ENCODE measurements at places on chromosomes 5 and 9.

GRCh38 chr9:90915693-90916092 is 114.1 kb downstream of the SYK start:
- DNase-seq: no peak

GRCh38 chr9:23413541-23413940 is 412.5 kb downstream of the ELAVL2 start:
- no peak for DNase-seq

- DNase-seq: no peak
Observed at GRCh38 chr9:114954956-114955582, 24.7 kb upstream of the TNFSF8 start.

GRCh38 chr5:113020461-113021273 is 44.1 kb downstream of the DCP2 start:
- peak; percentile 94 for DNase-seq

DNA sequence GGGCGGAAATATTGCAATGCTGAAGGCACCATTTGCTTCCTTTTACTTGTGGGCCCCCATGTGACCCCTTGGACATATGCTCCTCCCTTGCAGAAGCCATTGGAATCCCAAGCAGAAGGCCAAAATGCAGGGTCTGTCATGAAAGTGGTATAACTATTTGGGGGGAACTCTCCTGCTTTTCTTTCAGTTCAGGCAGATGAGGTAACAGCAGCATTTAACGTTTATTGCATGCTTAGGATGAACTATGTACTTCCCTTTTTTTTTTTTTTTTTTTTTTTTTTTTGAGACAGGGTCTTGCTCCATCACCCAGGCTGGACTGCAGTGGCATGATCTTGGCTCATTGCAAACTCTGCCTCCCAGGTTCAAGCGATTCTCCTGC is 7.8 kb downstream of the FOXI1 start:
- DNase-seq: no peak

- DNase-seq: peak; percentile 85
Observed at GRCh38 chr9:125630436-125630835, 76.6 kb downstream of the MAPKAP1 start.

DNA sequence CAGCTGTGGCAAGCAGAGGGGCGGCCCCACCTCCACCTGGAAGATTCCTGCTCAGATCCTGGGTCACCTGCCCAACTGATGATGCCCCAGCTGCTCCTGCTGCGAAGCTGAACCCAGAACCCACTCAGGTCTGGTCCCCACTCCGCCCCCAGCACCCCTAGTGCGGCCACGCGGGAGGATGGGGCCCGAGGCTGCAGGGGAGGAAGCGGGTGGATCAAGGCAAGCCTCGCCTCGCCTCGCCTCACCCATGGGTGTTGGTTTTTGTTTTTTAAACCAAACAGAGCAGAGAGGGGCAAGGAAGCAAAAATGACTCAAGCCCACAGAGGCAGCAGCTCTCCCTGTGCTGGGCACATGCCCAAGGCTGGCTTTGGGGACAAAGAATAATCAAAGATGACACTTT is 23.2 kb downstream of the ABO start:
- DNase-seq: no peak

DNA sequence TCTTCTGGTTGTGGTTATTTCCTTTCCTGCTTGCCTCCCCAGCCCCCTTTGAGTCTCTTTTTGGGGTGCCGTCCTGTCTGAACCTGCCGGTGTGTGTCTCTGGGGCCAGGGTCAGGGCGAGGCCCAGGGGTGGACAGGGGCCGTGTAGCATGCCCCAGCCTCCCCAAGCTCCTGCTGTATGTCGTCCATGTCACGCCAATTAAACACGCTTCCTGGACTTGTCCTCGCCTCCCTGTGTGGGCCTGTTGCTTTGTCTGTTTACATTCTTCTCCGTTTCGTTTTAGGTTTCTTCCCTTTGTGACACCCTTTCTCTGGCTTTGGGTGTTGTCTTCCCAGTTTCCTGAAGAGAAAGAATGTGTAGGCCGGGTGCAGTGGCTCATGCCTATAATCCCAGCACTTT is 28.5 kb upstream of the HMCN2 start:
- DNase-seq: peak; percentile 85

DNA sequence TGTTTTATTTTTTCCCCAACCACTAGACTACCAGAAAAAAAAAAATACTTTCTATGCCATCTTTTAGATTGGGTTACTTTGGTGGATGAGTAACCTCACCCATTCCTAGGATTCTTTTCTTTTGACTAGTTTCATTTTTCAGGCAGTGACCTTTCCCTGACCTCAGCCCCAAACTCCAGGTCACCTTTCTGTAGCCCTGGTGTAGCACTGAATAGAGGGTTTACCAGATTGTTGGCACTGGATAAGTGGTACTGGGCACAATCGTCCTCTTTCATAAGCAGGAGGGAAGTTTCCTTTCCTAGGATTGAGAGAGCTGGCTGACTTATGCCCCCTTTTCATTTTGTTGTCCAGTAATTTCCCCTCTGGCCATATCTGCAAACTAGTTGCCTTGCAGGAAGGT is 169.4 kb upstream of the TMEM161B start:
- DNase-seq: peak; percentile 7

DNA sequence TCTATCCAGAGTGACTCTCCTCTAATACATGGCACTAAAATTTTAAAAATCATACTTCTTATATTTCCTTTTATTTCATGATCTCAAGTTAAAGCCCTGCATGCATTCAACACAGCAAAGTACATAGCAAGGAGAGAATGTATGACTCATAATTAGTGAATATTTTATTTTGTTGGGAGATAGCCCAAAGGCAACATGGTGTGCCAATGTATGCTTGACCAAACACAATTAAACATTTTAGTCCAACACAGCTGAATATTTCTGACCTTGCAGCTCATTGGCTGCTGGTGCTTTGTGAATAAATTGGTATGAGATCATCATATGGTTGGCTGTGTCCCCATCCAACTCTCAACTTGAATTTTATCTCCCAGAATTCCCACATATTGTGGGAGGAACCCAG is 103.5 kb downstream of the NPR3 start:
- DNase-seq: peak; percentile 78

GRCh38 chr9:77807846-77808750 is 160.0 kb upstream of the GNA14 start:
- no peak for DNase-seq

GRCh38 chr5:66608501-66608900 is 12.3 kb downstream of the MAST4 start:
- DNase-seq: no peak

DNA sequence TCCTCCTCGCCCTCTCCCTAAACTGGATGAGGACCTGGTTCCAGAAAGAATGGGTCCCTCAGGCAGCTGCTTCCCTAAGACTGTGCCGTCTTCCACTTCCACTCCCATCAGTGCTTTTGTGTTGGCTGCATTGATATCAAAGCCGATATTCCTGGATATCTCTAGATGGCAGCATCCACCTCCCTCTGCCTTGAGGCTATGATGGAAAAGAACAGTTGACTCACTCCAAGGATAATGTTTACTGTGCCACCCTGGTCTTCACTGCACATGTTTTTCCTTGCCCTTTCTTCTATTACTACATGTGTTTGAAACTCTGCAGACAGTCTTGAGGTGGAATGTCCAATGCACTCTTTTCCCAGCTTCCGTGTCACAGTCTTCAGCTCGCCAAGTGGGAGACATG is 211.6 kb downstream of the MAST4 start:
- DNase-seq: peak; percentile 86

- DNase-seq: no peak
Observed at GRCh38 chr9:131517761-131518190, 13.3 kb downstream of the UCK1 start.

DNA sequence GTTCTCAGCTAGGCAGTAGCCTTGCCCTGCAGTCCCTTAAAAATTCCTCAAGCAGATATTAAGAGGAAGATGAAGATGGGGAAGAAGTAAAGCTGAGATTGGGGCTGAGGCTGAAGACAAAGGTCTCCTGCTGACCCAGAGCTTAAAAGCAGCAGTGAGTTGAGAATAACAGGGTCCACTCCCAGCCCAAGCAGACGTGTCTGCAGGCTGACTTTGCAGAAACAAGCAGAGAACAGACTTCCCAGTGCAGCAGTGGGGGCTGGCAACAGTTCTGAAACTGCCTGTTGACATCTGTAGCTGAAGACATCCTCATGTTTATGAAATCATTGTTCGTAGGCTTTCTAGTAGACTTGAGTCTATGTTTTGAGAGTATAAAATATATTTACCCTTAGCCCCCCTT is 1.1 kb downstream of the CTXN3 start:
- DNase-seq: no peak

Measured in bronchial epithelial cell (primary cell).